ENCODE measurements at places on chromosomes 7 and 10.

- DNase-seq: no peak
Observed at GRCh38 chr10:75969031-75969430, 537.6 kb downstream of the LRMDA start.

GRCh38 chr7:107441581-107442422 lies 28.1 kb upstream of the GPR22 start:
- DNase-seq: no peak

- DNase-seq: no peak
Observed at GRCh38 chr7:27410812-27411544, 168.4 kb downstream of the EVX1 start.

DNA sequence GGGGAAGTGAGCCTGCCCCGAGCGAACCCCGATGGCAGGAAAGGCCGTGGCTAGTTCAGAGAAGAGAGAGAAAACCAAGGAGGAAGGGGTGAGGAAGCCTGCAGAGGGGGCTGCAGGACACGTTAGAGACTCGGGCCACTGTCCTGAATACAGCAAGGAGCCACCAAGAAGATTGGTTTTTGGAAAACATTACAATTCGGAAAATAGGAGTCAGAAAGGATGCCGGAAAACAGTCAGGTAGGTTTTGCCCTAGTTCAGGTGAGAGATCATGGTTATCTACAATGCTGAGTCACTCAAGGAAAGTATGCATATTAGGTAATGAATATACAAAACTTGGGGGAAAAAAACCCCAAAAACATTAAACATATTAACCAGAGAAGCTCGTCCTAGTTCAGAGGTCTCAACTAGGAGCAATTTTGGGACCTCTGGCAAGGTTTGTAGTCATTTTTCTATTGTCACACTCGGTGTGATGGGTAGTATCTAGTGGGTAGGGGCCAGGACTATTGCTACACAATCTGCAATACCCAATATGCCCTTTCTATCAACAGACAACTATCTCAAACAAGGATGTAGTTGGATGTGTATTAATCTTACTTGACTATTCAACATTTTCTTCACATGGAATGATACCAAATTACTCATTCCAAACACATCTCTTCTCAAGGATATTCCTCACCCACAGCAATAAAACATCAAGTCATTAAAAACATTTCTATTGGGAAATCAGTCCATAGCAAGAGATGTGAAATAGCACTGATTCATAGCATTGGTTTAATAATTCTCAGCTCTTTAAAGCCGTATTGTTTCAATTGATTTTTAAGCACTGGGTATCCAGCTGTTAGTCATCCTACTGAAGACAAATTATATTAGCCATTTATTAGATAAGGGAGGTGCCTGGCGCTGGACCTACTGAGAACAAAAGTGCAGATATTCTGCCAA lies 74.4 kb upstream of the RSU1 start:
- no peak for DNase-seq

DNA sequence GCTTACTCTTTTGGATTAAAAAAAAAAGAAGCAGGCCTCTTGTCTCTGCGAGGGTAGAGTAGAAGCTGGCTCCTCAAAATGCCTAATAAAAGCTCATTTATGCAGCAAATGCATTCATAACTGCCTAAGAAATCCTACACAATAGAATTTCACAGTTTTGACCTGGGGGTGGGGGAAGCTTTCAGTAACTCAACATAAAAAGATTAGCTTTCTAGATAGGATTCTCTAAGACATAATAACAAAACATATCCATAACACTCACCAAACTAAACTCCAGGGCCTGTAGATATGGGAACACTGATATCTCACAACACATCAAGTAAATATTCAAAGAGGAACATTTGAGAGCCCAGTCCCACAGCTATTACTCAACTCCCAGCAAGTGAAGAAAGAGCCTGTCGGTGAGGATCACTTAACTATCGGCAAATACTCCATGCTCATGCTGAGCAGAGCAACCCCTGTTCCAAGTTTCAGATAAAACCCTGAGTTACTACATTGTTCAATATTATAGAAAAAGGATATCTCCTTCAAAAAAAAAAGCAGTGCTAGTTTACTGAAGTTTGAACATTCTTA lies 88.1 kb downstream of the COBL start:
- no peak for DNase-seq

GRCh38 chr10:1270906-1271305 lies 214.7 kb downstream of the WDR37 start:
- no peak for DNase-seq

GRCh38 chr7:98338441-98338840 lies 57.0 kb downstream of the BRI3 start:
- no peak for DNase-seq

GRCh38 chr7:86130268-86130667 lies 513.4 kb upstream of the GRM3 start:
- no peak for DNase-seq

GRCh38 chr10:30639946-30640786 lies 10.6 kb upstream of the LYZL2 start:
- peak; percentile 19 for DNase-seq

Data from D721Med (cell line).